NCI-H345 (cell line): ENCODE measurements at places on chromosomes 12 and 14.

DNA sequence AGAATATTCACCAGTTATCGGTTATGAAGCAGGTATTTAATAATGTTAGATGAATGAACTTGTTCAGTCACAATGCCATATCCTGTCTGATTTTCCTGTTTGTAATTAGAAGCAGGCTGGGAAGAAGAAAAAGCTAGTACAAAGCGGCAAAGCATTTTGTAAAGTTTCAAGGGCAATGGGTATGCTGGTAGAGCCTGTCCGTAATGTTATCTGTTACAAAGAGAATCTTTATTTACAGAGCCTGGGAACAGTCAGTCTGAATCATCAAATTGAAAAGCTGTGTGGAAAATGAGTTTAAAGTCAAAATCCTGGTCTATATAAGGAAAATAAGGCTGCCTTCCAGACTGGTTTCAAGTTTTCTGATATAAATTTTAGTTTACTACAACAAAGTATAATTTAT lies 40.5 kb downstream of the PARP11 start:
- no peak for DNase-seq

- no peak for DNase-seq
Observed at GRCh38 chr12:44875417-44875953, 630 bp downstream of the NELL2 start.

GRCh38 chr12:13839365-13840336 lies 141.8 kb downstream of the GRIN2B start:
- DNase-seq = peak; percentile 18

- DNase-seq = no peak
Observed at GRCh38 chr14:51951656-51952055, 37.7 kb upstream of the RTRAF start.

DNA sequence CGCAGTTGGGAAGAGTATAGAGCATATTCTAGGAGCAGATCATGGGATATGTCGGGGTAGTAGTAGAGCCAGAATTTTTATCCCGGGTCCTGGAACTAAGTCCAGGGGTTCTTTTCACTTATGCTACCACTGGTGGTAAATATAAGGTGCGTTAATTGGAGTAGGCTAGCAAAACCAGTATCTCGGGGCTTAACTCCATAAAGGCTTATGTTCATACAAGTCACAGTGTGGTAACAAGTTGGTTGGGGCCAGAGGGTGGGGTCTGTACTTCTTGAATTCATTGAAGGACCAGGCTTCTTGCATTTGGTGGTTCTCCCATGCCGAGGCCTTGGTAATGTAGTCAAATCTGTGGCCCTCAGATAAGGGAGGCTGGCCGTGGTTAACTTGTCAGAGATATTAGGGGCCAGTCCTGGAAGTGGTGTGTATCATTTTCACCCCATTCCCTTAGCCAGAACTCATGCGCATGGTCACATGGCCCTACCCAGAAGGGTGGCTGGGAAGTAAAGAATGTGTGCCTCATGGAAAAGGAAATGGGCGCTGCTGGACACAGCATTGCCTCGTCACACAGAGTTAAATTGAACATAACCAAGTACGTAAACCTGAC lies 1.5 kb upstream of the ZNF641 start:
- no peak for DNase-seq

GRCh38 chr14:20658246-20658645 lies 16.8 kb upstream of the OR6S1 start:
- DNase-seq = no peak

DNA sequence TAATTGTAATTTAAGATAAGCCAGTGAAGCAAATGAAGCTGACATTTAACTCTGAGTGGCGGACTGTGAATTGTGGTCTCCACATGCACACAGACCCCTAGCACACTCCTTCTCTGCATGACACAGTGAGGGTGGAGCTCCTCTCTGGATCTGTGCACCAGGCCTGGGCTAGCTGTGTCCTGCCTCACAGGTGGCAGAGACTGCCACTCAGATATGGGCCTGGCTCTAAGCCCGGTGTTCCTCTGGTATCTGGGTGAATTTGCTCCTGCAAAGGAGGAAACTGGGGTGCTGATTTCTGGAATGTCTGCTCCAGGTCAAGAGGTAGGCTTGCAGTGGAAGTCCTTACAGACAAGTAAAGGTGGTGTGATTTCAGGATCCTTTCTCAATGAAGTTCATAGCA lies 282.4 kb downstream of the FOXN3 start:
- no peak for DNase-seq

DNA sequence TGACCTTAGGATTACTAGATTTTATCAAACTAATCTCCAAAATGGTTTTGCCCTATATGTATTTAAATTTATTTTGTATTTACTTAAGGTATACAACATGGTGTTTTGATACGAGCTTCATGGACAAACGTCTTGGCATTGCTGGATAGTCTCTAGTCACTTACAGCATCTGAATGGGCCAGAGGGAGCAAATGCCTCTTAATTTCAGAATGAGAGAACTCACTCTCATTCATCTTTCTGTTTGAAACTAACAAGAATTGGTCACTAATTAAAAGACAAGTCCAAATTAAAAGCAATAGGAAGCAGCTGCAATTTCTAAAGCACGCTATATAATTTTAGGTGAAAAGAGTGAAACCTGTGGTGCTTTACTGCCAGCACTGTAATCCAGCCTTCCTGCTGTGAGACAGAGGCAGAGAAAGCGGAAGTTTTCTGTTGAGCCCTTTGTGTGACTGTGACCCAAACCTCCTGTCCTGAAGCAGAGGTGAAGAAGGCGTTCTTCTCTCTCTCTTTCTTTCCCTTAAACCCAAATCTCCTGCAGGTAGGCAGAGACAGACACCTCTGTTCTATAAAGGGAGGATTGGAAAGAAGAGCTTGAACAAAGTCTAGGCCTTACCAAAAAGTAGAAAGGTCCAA lies 184.6 kb upstream of the NAV3 start:
- DNase-seq = no peak

GRCh38 chr12:14982991-14983390 lies 10.1 kb downstream of the PDE6H start:
- no peak for DNase-seq

GRCh38 chr12:120483621-120484020 lies 12.3 kb upstream of the DYNLL1 start:
- DNase-seq = no peak

DNA sequence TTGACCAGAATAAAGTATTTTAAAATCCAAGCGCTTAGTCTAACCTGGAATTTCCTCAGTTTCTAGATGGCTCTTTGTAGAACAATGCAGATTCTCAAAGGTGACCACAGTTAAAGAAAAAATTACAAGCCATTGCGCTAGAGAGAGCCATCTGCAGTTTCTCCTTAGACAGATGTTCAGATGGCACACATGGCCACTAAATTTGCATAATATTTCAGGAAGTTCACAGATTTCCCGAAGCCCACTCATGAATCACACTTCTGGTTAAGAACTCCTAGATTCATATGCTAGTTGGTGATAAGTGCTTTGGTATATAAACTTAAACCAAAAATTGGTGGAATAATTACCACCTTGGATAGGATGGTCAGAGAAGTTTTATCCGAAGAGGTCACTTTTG lies 749 bp downstream of the AKAP3 start:
- DNase-seq = no peak

DNA sequence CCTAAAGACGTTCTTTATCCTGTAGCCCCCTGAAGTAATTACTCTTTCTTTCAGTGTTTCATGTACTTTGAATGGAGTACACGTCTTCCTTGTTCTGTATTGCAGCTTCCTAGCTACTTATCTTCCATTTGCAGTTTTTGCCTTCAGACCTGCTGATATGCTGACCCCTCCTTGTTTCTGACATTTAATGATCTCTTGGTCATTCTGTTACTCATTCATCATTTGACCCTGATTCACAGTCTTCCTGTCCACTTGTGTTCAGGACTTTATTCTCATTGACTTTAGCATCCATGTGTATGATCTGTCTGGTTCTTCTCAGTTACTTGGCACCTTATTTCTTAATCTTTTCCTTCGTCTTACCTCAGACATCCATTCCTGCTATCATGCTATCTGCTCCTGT lies 22.2 kb downstream of the CPSF2 start:
- no peak for DNase-seq

DNA sequence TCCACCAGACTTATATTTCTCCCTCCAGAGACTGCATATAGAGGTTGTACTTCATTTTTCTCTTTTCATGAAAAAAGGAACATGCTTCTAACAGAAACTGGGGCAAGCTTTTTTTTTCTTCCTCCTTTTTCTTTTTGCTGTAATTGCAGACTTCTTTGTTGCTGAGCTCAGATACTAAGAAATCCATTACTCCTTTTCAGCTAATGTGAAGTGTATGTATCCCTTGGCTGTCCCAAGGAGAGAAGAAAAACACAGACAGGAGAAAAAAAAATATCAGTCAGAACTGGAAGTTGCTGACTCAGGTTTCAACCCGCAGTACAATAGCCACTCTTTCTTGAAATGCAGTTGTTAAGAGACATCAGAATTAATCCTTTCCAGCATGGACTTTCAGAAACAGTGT lies 1248.4 kb downstream of the LRFN5 start:
- no peak for DNase-seq

GRCh38 chr12:8590842-8591545 lies 21.7 kb downstream of the AICDA start:
- no peak for DNase-seq

DNA sequence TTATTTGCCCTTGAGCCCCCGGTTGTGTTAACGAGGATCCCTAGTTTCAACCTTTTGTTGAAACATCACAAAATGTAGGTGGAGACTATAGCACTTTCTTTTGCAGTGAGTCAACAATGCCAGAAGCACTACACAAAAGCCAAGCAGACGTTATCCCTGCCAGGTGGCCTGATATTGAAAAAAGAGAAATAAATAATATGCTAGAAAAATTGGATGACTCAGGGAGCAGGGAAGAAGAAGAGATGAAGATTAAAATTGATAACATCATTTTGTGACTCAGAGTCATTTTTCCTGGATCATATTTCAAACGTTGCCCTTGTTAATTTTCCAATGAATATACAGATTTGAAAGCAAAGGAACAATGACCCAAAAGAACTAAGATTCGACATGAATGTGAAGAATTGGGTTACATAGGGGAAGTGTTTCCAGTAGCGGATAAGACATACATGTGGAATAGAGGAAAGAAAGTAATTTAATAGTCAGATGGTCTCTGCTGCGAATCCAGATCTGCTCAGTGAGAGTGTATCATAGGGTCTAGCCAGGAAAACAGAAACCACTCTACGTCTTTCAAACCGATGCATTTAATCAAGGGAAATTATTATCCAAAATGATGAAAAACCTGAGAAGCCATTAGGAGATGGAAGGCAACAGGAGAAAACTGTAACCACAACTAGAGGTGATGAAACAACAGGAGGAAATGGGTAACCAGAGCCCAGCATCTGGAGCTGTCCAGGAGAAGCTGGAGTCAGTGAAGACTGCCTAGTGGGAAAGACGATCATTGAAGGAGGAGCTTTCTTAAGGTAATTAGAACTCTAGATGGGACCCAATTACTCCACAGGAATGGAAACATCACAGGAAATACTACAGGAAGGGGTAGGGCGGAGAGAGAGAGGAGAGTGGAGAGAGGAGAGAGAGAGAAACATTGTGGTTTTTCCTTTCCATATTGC lies 57.9 kb downstream of the RERG start:
- no peak for DNase-seq

DNA sequence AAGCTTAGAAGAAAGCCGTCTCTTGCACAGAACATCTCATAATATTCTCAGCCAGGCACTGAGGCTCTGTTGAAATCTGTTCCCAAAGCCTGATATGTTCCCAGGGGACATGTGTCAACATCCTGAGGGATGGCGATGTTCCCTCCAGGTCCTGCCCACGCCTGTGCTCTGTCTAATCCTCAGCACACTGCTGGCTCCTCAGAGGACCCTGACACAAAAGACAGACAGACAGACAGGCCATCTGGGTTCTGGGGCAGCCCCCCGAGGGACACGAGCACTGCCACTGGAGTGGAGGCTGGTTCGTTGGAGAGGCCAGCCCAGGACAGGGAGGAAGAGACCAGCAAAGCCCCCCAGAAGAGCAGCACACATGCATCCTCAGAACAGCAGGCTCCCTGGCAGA lies 27.8 kb downstream of the CHGA start:
- no peak for DNase-seq

DNA sequence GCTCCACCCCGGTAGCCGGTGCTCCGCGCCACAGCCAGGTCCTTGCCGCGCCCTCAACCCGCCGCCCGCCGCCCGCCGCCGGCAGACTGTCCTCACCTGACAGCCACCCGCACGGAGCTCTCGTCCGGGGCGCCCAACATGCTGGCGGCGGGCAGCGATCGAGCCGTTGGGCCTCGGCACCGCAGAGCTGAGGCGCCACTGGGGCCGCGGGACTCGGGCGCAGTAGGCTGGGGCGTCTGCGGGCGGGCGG lies 164 bp downstream of the KIF21A start:
- DNase-seq = no peak

DNA sequence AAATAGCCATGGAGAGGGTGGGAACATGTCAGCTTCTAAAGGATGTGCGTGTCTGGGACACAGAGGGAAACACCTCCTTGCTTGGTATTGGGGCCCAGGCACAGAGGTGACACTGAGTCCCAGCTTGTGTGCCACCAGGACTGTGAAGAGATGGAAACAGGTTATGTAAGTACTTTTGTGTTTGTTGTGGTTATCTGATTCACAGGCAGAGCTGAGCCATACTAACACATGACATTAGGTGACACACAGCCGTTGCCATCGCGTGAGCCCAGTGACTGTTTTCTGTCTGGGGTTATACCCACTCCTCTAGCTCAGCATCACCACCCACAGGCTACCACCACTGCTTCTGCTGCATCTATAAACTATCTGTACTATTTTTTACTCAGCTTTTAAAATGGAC lies 12.1 kb upstream of the FLVCR2 start:
- no peak for DNase-seq

GRCh38 chr12:30144777-30145683 lies 361.3 kb upstream of the TMTC1 start:
- DNase-seq = no peak

DNA sequence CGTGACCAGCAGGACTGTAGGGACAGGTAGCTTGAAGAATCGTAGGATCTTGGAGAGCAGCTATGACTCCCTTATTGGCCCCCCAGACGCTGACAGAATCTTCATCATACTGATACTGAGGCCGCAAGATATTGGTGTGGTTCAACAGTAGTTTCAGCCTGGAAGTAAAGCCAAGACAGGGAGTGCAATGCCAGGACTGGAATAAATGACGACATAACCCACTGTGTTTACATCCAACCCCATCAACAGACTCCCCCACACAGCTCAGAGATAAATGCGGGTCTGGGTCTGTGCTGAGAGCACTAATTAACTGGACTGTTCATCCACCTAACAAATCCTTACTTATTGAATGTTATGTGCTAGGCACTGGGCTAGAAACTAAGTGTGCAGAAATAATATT lies 16.6 kb downstream of the NOXRED1 start:
- no peak for DNase-seq

DNA sequence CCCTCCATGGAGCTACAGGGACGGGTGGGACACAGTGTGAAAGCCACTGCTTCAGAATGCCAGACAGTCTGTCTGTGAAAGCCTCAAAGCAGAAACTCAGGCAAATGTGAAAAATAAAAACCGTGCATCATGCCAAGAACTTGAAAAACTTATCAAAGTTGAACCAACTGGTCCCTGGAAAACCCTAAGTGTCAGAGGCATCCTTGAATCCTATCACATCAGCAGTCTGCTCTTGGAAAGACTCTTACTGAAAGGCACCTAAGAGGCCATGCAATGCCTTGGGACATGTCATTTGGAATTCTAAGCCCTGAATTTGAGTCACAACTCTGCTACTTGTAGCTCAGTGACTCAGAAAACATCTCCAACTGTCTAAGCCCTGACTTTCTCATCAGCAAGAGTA lies 62.4 kb upstream of the GRIN2B start:
- no peak for DNase-seq
